Stimulated activated CD8-positive, alpha-beta memory T cell treated with anti-CD3 and anti-CD28 coated beads, Interleukin-15, amount 100 ng/mL, for 4 hours (primary cell): ENCODE measurements at places on chromosomes 7 and 10.

DNA sequence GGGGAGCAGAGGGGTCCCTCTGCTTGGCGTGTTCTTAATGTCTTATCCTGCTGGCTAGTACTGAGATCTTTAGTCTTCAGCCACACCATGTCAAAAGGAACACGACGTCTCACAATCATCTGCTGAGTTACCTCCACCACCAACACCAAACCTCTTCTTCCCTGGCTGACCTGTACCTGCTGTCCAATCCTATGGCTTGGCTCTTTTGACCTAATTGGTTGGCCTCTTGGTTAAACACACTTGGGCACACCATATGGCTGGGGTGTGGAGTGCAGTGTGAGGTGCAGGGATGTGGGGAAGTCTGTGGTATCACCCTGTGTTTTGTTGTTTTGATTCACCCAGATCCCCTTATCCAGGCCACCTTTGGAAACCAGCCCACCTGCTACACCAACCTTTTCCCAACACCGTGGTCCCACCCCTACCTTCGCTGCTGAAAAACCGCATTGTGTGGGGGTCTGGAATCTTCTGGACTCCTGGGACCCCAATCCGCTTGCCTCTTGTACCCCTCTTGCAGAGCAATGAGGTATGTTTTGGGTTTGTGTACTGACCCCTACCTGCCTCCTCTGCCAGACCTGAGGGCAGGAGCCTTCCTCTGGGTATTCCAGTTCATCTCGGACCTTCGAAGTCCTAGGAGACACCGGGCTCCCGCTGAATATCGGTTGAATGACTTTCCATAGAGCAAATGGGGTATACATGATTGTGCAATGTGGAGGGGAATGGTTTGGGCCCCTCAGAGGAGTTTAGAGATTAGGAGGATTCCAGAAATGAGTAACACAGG, 2.8 kb upstream of the LBX1 start:
- DNase-seq, result no peak

DNA sequence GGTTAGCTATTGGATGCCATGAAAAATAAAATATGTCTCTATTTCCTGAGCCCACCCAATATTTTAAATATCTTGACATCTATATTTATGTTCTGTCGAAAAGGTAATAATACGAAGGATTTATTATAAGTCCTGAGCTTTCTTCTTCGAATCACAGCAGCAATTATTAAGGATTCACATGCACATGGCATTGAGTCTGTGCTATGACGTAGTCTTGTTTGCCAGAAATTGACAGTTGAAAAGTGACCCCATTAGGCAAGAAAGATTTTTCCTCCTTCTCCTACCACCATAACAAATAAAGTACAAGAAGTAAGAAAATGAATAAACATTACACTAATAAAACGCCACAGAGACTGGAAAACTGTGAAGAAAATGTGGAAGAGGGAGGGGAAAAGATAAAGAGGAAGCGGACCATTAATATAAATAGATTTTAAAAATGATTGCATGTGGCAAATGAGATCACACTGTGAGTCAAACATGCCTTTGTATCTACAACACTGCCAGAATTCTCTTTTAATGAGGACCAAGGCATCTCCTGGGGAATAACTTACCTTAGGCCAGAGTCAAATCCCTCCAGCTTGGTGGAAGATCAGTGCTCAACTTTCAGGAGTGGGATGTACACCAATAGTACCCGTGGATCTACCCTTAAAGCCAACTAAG, 21.6 kb downstream of the FZD1 start:
- no peak for DNase-seq

DNA sequence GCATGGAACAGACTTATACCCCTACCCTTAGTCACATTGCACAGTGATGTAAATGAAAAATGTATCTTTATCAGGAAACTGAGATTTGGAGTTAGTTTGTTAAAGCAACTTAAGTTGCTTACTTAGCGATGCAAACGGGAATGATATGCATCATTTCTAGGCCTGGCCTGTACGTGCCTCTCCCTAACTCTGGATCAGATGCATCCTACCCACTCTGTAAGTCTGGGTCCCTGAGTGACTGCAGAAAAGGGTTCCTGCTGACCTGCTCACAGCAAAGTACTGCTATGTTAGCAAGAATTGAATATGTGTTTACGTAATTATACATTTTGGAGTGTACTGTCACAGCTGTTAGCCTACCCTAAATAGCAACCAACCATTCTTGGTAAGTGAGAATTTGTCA, 30.7 kb upstream of the PRTFDC1 start:
- no peak for DNase-seq

GRCh38 chr10:68871105-68871711, 29.9 kb upstream of the DDX50 start:
- DNase-seq, result no peak

GRCh38 chr10:128926711-128927110, 540.3 kb upstream of the MGMT start:
- DNase-seq, result no peak

GRCh38 chr10:113961182-113962031, 82.3 kb upstream of the ADRB1 start:
- peak; percentile 32 for DNase-seq

GRCh38 chr7:134724606-134725005, 54.8 kb upstream of the CALD1 start:
- DNase-seq, result no peak

DNA sequence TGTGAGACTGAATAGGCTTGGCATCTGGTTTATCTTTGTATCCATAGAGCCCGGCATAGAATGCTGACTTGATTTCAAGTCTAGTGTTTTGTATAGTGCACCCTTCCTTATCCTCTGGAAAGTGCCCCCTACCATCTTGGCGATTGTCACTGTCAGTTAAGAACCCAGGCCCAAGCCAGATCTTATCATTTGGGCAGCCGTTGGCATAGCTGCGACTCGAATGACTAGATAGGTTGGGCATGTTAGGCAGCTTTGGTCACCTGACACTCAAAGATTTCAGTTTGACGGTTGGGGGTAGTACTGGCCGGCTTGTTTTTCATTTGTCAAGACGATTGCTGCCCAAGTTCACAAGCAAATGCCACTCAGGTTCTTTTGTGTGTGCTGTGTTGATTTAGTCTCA, 6.6 kb downstream of the NIPSNAP2 start:
- no peak for DNase-seq

DNA sequence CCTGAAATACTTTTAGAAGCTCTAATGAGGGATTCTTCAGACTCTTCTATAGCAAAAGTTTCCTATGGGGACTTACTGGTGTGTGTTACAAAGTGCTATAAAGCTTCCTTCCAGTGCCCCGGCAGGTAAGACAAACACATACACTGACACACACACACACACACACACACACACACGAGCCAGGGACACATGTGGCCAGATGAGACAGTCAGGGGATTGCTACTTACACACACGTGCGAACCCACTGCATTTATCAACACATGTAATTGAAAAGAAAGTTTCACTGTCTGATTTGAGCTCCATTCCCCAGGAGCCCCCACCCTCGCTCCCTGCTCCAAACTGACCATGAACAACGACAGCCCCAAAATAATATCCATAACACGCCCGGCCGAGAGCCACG, 119.8 kb downstream of the PRPF18 start:
- no peak for DNase-seq

DNA sequence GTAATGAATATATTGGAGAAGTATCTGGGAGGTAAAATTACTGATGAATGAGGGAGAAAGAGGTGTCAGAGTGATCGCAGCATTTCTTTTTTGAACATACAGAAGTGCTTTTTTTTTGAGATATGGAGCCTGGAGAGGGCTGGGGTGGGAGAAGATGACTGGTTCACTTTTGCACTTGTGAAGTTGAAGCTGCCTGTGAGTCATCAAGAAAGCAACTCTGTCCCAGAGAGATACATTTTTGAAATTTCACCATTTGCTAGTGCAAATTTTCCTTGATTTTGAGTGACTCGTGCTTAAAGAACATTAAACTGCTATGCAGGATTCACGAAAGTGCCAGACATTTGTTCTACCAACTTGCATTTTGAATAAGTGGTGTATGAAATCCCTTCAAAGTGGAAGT, 81.8 kb downstream of the ADRA2A start:
- no peak for DNase-seq

- no peak for DNase-seq
Measured at GRCh38 chr10:93859049-93859655, 34.6 kb upstream of the SLC35G1 start.

DNA sequence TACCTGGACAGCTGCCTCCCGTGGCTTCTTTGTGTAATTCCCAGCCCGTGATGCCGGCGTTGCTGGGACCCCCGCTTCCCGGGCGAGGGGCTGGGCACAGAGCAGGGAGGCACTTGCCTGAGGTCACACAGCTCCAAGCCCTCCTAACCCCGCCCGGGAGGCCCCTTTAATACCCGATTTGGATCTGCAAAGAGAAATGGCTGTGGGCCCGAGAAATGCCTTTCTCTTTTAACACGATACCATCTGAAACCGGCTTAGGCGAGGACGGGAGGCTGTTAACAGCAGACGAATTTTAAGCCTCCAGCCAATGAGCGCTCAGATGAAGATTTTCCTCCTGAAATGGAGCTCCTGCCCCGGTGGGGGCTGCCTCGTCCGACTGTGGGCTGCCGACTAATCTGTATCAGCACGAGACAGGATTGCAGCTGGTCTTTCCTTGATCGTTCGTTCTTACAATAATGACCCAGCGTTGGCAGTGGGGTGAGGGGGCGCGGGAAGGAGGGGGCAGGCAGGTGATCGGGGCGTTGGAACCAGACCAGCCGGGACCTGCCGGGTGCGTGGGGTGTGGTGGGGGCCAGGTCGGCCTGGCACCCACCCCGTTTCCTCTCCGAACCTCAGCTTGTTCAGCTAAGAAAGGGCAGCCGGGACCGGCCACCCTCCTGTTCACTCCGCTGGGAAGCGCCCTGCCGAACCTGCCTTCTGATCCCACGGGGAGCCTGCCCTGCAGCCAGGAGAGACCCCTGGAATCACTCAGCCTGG, 36.2 kb upstream of the FOXL3 start:
- no peak for DNase-seq

DNA sequence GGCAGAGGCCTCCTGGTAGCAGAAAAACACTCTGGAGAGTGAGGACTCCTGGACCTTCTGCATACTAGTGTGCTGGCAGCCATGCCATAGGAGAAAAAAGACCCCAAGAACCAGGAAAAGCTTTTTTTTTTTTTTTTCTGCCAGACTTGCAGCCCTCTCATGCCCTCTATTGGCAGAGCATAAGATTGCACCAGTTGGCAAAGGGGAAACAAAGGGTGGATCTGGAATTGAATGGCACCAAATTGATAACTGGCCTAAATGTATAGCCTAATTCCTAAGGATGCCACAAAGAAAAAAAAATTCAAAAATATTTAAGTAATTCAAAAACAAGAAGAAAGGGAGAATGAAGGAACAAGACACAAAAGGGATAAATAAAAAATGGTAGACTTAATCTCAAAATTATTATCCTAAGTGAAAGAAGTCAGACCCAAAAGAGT, 112.5 kb upstream of the GHITM start:
- DNase-seq, result no peak

DNA sequence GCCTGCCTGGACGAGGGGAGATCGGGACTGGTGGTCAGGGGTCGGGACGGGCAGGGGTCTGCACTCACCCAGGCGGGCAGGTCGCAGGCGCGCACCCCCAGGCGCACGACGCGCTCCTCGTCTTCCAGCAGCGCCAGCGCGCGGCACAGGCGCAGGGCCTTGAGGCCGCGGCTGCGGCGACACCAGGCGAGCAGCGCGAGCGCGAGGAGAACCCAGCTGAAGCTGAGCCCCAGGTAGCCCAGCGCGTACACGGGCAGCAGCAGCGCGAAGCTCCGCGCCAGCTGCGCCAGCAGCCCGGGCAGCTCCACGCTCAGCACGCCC, 328 bp downstream of the ESYT2 start:
- DNase-seq, result no peak

GRCh38 chr10:48249763-48250351, 24.6 kb downstream of the FRMPD2 start:
- no peak for DNase-seq

GRCh38 chr10:113732966-113733365, 18.5 kb upstream of the PLEKHS1 start:
- no peak for DNase-seq

- no peak for DNase-seq
Measured at GRCh38 chr10:100972904-100973535, 3.7 kb downstream of the SEMA4G start.

DNA sequence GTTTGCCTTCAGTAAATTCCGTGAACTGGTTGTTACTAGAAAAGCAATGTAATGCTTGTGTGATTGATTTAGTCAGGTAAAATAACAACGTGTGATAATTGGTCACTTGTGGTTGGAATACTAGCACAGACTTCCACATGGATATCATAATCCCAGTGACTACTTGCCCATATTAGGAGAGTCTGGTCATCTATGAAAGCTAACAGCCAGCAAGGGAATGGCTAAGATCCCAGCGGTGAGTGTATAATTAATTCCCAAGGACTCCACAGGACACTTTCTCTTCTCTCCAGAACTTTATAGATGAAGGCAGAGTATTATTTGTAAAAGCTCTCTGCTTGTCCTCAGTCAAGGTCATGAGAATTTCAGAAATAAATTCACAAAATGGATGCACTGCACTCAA, 662.6 kb upstream of the TEX47 start:
- no peak for DNase-seq

GRCh38 chr7:17560516-17560915, 262.1 kb downstream of the AHR start:
- no peak for DNase-seq
